ENCODE measurements at places on chromosomes 1 and 21.
A peak's percentile ranks its signal among the peaks of the same experiment; 100 is the strongest.

DNA sequence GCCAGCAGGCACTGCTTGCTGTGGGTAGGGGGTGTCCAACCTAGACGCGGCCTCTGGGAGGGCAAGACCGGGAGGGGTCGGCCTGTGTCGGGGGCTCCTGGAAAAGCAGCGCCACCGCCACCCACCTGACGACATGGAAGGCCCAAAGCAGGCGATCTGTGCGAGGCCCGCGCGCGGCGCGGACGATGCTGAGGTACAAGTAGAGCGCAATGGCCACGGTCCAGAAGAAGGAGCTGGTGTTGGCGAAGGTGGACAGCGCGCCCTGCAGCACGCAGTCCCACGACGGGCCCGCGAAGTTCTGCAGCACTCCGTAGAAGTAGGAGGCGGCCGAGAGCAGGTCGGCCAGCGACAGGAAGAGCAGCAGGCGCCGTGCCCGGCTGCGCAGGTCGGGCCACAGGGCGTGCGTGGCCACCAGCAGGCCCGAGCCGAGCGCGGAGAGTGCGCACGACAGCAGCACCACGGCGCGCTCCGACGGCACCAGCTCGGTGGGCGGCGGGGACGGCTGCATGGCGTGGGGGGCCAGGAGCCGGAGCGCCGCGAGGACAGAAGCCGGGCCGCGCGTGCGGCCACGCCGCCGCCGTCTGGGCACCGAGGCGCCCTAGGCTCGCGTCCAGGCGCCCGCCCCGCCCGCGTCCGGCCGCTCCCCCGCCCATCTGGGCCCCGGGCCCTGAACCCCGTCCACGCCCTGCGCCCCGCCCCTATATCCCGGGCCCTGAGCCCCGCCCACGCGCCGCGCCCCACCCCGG is at the start of gene GPR157:
TSS of gene GPR157 (minus strand) at position 583 of the 746 bp plus-strand sequence. CDS start at position 508, 75 bp downstream.
- peak; percentile 70 for DNase-seq

- no peak for DNase-seq
Measured at GRCh38 chr1:1461721-1462317, 9.7 kb upstream of the ATAD3B start.

- DNase-seq, result no peak
Measured at GRCh38 chr1:171645553-171646248, 6.8 kb downstream of the MYOC start.

DNA sequence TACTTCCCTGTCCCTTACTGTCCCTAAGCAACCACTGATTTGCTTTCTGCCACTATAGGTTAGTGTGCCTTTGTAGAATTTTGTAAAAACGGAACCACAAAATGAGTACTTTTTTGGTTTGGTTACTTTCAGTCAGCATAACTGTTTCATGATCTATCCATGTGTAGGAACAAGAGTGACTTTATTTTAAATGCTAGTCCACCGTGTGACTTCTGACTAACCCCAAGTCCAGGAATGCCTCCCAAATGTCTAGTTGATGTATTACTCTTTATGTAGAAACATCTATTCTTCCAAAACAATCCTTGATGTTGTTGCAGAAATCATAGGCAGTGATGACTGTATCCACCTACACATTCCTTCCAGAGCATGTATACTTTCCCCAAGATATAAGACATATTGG is 21.3 kb downstream of the ATPAF1 start:
- no peak for DNase-seq

GRCh38 chr1:219518907-219519248 is 94.0 kb downstream of the ZC3H11B start:
- no peak for DNase-seq

GRCh38 chr1:11516961-11517635 is 38.1 kb downstream of the DISP3 start:
- DNase-seq, result no peak

- no peak for DNase-seq
Measured at GRCh38 chr1:246591047-246591446, 24.8 kb downstream of the CNST start.

GRCh38 chr21:27953340-27954045 is 986.6 kb upstream of the ADAMTS5 start:
- DNase-seq, result no peak

DNA sequence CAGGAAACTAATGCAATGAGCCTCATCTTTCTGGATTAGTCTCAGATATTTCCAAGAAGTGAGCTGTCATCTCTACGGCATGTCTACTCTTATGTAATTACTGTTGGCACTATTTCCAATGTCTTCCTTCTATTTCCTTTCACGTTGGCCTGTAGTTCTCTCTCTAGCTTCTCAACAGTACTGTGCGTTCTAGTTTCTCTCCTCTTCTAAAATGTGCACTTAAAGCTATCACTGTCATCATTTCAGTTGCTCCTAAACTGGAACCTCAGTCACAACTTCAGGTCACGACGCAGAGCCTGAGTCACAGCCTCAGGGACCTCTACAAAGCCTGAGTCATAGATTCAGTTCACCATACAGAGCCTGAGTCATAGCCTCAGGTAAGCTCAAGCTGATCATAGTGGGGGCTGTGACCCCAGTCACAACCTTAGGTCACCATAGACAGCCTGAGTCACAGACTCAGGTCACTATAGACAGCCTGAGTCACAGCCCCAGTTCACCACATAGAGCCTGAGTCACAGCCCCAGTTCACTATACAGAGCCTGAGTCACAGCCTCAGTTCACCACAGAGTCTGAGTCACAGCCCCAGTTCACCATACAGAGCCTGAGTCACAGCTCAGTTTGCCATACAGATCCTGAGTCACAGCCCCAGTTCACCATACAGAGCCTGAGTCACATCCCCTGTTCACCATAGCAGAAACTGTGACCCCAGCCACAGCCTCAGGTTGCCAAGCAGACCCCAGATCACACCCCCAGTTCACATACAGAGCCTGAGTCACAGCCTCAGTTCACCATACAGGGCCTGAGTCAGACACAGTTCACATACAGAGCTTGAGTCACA is 13.0 kb downstream of the WNT9A start:
- DNase-seq, result no peak

DNA sequence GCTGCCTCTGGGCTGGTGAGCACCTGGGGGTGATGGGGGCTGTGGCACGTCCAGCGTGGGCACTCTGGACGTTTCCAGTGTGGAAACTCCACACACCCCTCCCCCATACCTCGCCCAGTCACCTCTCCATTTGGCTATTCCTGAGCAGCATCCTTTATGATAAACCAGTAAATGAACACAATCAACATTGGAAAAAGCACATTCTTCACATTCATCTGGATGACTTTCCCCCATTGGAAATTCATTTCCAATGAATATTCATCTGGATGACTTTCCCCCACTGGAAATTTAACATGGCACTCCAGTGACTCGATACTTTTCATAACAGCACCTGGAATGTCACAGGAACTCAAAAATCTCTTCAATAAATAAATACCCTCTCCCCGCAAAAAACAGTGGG is 104.8 kb upstream of the KRTAP19-8 start:
- no peak for DNase-seq

GRCh38 chr1:201408176-201408833 is 9.2 kb upstream of the LAD1 start:
- DNase-seq, result peak; percentile 24

GRCh38 chr1:31302709-31303441 is 6.0 kb downstream of the ZCCHC17 start:
- no peak for DNase-seq

DNA sequence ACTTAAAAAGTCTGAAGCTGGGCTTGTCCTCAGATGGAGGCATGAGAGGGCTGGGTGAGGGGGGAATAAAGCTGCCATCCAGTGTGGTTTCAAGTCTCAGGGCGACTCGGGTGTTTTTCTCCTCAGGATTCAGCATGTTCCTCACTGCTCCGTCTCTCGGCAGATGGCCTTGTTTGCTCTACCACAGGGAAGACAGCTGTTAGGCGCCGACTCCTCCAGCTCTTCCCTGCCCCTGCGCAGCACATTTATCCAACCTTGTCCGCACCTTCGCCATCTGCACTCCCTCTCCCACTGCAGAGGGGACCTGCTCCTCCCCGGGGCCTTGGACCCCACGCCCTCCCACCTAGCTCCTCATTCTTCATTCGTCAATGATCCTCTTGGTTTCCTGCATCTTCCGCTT is 16.6 kb upstream of the S100A11 start:
- DNase-seq, result no peak
